ENCODE measurements at places on chromosomes 1 and 21.

DNA sequence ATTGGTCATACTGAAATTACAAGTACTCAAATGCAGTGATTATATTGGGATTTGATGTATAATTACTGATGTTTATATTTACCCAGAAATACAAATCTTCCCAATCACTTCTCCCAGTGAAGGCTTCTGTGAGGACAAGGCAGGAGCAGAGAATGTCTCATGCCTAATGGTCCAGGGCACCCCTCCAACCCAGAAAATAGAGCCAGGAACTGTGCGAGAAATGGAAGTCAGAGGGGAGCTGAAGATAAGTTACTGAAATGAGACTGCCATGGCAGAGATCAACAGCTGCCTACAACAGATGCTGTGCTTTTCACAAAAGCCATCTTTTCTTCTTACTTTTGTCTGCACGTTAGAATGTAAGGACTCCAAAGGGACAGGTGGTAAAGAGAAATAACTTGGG lies 171.2 kb downstream of the TTLL7 start:
- no peak for DNase-seq

DNA sequence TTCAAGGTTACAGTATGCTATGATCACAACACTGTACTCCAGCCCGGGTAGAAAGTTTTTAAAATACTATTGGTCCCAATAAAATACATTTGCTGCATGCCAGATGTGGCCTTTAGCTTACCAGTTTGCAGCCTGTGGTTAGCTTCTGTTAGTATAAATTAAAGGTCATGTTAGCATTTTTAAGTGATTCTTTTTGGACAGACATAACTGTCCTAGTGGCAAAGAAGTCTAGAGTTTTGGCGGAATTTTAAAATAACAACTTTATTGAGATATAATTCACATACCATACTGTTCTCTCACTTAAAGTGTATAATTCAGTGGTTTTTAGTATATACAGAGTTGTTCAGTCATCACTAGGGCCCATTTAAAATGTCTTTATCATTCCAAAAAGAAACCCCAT lies 24.3 kb upstream of the TMEM39B start:
- no peak for DNase-seq

GRCh38 chr1:175287849-175288248 lies 95.3 kb upstream of the KIAA0040 start:
- no peak for DNase-seq

GRCh38 chr1:36730599-36730998 lies 247.9 kb upstream of the CSF3R start:
- DNase-seq: no peak

DNA sequence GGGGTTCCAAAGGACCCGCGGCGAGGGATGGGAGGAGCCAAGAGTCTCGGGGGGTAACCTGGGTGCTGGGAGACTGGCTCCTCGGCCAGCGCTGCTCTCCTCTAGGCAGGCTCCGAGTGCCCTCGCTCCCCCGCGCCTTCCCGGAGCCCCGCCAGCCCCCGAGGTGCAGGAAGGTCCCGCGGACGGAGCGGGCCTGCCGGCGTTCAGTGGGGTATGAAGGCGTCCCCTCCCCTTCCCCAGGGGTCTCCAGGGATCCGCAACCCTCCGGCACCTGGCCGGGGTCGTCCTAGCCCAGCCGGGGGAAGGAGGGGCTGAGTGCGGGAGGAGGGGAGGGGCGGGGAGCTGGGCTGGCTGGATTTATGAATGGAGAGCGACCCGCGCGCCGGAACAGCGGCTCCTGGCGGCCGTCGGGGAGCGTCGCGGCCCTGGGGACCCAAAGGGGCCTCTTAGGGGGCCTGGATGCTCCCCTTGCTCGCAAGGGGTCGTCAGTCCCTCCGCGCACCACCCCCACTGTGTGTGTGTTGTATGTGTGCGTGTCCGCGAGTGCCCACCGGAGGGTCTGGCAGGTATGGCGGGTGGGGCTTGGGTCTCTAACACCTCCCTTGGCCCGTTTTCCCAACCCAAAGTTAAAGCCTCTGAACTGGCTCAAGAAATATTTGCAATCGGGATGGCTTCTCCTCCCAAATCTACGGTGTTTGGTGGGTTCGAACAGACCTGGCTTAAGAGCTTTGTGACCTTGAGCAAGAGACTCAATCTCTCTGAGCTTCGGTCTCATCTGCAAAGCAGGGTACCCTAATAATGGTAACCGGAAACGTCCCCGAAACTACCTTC lies 642 bp downstream of the HCRTR1 start:
- peak; percentile 23 for DNase-seq

DNA sequence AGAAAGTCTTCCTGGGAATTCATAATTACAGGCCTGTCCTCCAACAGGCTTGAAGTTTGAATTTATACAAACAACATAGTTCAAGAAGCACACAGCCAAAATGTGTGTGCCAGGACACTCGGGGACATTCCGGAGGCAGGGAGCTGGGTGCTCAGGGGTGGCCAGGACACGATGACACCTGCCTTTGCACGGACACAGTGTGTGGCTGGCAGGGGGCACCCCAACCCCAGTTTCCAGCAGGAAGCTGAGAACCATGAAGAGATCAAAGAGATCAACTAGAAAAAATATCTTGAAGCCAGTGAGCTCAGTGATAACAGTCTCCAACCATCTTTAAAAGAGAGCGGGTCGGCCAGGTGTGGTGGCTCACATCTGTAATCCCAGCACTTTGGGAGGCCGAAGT lies 32.5 kb upstream of the TRAPPC10 start:
- DNase-seq: no peak

GRCh38 chr1:57839067-57839466 lies 415.2 kb upstream of the DAB1 start:
- peak; percentile 45 for DNase-seq

- no peak for DNase-seq
These were observed 177.1 kb downstream of the MAGI3 start for GRCh38 chr1:113567427-113567826.

- DNase-seq: no peak
These were observed 86.4 kb downstream of the RPE65 start for GRCh38 chr1:68363339-68363738.

- DNase-seq: no peak
These were observed 102.8 kb downstream of the KCTD3 start for GRCh38 chr1:215669806-215670491.

- DNase-seq: peak; percentile 64
These were observed 16.8 kb downstream of the TNFSF4 start for GRCh38 chr1:173190101-173190936.

GRCh38 chr1:19645411-19646251 lies 1.5 kb downstream of the NBL1 start:
- no peak for DNase-seq

- DNase-seq: no peak
These were observed 40.9 kb downstream of the ELK4 start for GRCh38 chr1:205590777-205591513.

- no peak for DNase-seq
These were observed 131.3 kb downstream of the RGS7 start for GRCh38 chr1:241225741-241226140.
